Activated T-cell treated with anti-CD3 and anti-CD28 coated beads for 1 hour (primary cell): ENCODE measurements at places on chromosomes 5 and 9.

GRCh38 chr9:90929626-90930025, 128.0 kb downstream of the SYK start:
- DNase-seq = no peak

DNA sequence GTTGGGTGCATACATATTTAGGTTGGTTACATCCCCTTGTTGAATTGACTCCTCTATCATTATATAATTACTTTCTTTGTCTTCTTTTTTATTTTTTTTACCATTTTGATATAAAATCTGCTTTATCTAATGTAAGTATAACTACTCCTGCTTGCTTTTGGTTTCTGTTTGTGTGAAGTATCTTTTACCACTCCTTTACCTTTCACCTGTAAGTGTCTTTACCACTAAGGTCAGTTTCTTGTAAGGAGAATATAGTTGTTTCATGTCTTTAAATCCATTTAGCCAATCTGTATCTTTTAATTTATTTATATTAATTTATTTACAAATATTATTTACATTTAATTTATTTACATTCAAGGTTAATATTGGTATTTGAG, 33.0 kb downstream of the INSL4 start:
- DNase-seq = no peak

DNA sequence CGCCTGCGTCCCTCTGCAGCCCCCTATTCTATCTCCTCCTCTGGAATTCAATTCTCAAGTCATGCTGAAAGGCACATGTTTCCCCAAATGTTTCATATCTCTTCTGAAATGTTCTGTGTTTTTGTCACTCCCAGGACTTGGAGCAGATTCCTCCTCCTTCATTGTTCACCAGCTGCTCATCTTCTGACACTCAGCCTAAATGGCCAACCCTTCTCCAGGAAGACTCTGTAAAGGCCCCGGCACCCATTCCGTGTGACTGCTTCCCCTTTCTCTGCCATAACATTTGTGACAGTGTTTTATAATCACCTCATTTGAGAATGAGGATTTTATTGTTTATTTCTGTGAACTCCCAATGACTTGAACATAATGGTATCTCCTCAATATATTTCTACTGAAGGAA, 170.8 kb upstream of the ADAMTS16 start:
- DNase-seq = no peak

GRCh38 chr5:58135571-58136335, 324.1 kb downstream of the PLK2 start:
- DNase-seq = no peak

DNA sequence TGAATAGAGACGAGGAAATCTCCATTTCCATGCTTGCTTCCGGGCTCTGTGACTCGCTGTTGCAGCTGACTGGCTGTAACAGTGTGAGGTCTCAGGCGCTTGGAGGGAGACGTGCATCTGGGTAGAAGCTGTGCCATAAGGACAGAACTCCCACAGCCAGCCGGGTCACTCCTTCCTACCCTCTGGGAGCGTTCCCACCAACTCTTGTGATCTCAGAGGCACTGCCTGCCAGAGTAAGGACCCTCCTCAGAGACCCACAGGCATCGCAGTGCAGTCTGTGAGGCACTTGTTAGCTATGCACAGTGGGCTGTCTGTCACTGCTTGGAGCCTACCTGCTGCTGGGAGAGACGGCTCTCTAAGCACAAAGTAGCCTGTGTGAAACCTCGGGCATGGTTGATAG, 203.4 kb upstream of the SEMA6A start:
- no peak for DNase-seq

- no peak for DNase-seq
Observed at GRCh38 chr9:127014216-127014909, 99.8 kb downstream of the RALGPS1 start.
